Bone marrow (tissue), 2 donors: ENCODE measurements at places on chromosomes 12 and 14.
A peak's percentile ranks its signal among the peaks of the same experiment; 100 is the strongest.

DNA sequence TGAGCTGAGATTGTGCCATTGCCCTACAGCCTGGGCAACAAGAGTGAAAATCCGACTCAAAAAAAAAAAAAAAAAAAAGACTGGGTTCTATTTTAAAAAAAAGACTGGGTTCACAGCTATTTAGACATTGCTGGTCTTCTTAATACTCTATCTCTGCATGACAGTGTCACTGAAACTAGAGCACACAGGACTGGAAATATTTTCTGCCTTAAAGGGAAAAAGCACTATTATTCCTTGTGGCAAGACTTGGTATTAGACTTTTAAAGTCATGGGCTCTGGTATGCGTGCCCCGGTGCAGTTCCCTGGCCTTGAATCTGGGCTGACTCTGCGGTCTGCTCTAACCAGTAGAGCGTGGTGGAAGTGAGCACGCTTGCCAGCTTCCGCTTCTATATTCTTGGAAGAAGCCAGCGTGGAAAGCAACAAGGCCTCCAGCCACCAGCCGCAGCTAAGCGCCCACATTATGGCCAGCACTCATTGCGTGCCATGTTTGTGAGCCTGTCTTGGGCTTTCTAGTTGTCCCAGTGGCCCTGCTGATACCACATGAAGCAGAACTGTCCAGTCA lies 31.3 kb downstream of the PRKAB1 start:
- DNase-seq: no peak

DNA sequence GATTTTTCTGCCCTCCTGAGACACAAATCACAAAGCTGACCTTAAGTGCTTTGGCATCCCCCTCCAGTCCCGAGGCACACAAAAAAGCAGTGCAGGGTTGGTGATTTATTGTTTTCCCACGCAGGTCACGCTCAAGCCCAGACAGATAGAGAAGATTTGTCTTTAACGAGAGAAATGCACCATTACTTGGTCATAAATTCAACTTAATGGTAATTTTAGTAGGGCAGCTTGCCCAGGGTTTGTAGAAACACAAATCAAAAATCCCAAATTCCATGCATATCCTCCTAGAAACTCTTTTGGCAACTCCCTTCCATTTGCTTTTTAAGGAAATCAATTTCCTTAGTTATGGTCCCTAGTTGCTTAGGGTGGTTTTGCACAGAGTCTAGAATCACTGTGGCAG lies 132.6 kb downstream of the IGF1 start:
- DNase-seq: no peak

DNA sequence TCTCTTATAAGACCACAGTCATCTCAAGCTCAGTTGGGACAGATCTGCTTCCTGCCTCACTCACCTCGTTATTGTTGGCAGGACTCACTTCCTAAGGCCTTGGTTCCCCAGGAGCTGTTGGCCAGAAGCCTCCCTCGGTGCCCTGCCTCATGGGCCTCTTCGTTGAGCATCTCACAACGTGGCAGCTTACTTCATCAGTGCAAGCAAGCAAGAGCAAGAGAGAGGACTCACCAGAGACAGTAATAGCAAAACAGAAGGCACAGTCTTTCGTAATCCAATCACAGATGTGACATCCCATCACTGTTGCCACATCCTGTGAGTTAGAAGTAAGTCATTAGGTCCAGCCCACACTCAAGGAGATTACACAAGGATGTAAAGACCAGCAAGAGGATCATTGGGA lies 5.1 kb upstream of the NUMB start:
- DNase-seq: peak; percentile 32

GRCh38 chr14:53516261-53516774 lies 363.2 kb upstream of the DDHD1 start:
- no peak for DNase-seq

DNA sequence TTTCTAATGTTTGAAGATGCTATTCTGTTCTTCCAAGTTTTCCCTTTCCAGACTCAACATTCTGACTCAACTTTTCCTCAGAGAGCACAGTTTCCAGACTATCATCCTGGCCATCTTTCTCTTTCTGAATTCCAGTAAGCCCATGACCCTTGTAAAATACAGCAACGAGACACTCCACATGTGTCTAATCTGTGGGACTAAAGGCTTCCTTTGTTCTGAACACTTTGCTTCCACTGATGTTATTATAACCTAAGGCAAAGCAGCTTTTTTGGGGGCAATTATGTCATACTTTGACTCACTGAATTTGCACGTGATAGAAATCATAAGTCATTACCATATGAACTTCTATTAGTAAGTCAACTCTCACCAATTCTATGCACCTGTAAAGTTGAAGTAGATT lies 6.3 kb upstream of the ART4 start:
- no peak for DNase-seq
